ENCODE measurements at places on chromosomes 1 and 21. TPM values are rescaled to one million over a fixed set of nuclear protein-coding genes. Genes with fewer than 3 reads are reported as not detected.

Gene SPRR2B
- not detected for total RNA-seq

Gene SLC5A9
- not detected for total RNA-seq

Gene MROH7
- under 0.01 TPM for total RNA-seq

Gene GSTM5
- not detected for total RNA-seq

Gene PTPN22
- 0.26 TPM for total RNA-seq

Gene CHODL
- under 0.01 TPM for total RNA-seq

Gene LMNA
- total RNA-seq: 638 TPM

Gene CD1B
- not detected for total RNA-seq

Gene CYP4B1
- not detected for total RNA-seq

Gene NUDT17
- 1.2 TPM for total RNA-seq

Gene IL20
- not detected for total RNA-seq

Gene SLC9C2
- total RNA-seq: not detected

- DNase-seq: no peak
Measured at GRCh38 chr1:3415260-3416090, 39.0 kb upstream of the ARHGEF16 start.

GRCh38 chr1:110639724-110640386 lies 33.7 kb upstream of the KCNA2 start:
- DNase-seq: peak; percentile 21

DNA sequence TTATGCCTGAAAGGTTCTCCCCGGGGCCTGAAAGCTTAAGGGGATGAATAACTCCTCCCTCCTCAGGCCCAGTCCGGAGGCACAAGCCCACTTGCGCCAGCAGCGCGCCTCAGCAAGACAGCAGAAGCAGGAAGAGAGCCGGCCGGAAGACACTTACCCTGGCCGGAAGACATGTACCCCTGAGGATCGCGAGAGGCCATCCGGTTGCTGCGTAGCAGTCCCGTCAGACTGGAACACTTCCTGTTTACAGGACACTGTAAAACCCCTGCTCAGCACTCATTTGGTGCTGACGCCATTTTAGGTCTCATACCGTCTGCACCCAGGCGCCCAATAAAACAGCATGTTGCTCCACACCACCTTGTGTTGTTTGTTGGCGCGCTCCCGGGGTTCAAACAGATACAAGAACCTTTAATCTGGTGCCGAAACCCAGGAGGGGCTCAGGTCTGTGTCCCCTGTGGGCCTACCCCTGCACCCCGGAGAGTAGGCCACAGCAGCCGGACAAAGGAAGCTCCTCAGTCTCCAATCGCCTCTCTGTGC lies 30.3 kb downstream of the VN1R5 start:
- DNase-seq: no peak

DNA sequence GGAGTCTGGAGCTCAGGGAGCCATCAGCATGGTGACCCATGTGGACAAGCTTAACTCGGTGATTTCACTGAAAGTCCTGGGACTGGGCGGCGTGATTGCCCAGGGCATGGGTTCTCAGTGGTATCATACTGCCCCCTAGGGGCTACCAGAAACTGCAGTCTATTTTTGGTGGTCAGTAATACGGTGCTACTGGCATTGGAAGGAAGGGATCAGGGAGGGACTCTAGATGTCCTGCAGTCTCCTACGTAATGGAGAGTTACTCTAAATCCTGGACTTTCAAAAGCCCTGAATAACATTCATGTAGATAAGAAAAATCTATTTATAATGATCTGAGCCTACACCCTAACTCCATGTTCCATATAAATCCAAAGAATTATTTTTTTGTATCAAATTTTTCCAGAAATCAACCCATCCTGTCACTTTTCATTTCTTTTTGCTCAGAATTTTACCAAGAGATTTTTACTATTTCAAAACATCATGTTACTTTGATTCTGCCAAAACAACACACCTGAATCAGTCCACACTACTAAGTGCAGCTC lies 37.3 kb downstream of the PABPC4 start:
- DNase-seq: peak; percentile 53

DNA sequence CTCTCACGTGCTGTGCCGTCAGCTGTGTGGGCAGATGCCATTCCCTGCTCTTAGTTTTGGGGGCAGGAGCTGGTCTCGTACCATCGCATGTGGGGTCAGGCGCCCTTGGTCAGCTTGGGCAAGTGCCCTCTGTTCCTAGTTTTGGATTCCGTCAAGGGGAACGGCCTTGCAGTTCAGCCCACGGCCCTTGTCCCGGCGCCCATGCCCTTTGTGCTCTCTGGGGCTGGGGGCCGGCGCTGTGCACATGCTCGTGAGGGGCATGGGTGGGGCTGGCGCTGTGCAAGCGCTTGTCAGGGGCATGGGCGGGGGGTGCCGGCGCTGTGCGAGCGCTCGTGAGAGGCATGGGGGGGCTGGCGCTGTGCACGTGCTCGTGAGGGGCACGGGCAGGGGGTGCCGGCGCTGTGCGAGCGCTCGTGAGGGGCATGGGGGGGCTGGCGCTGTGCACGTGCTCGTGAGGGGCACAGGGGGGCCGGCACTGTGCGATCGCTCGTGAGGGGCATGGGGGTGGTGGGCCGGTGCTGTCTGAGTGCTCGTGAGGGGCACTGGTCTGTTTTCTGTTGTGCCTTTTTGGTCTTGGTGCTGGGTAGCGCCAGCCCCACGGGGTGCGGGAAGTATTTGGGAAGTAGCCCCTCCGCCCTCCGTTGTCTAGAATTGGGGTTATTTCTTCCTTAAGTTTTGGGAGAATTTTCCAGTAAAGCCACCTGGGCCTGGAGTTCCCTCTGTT lies 29.5 kb upstream of the DIP2A start:
- DNase-seq: no peak

- no peak for DNase-seq
Measured at GRCh38 chr1:77620273-77620672, 62.2 kb downstream of the ZZZ3 start.

- no peak for DNase-seq
Measured at GRCh38 chr1:6914706-6915105, 129.5 kb downstream of the CAMTA1 start.

DNA sequence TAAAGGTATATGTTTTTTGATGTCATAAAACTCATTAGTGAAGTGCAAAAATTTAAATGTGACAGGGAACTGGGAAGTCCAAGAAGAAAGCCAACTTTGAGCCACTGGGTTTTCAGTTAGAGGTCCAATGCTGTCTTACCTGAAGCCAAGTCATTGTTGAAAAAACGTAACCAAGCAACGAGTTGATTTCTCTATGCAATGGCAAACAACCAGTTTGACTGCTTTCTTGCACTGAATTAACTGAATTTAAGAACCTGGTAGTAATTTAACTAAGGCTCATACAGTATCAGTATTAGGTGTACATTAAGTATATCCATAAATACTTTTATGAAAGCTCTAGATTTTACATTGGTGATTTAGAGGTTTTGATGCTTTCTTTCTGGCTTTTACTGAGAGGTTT lies 20.2 kb upstream of the S1PR1 start:
- DNase-seq: peak; percentile 78

DNA sequence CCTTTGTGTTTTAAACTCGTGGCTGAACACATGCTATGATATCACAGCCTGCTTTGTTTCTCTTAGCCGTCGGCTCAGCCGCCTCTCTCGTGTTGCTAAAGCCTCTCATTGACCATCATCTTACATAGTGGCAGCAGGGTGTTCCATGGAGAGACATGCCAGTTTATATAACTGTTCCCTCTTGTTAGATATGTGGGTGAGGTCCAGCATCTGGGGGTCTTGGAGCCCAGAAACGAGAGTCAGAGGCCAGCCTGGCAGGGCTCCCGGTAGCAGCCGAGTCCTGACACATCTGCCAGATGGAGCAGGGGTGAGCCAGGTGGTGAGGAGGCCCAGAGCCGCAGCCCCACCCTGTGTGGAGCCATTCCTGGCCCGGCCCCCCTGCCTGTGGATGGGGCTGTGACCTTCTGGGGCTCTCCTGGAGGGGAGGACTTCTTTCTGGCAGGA lies 11.9 kb downstream of the PODN start:
- no peak for DNase-seq

DNA sequence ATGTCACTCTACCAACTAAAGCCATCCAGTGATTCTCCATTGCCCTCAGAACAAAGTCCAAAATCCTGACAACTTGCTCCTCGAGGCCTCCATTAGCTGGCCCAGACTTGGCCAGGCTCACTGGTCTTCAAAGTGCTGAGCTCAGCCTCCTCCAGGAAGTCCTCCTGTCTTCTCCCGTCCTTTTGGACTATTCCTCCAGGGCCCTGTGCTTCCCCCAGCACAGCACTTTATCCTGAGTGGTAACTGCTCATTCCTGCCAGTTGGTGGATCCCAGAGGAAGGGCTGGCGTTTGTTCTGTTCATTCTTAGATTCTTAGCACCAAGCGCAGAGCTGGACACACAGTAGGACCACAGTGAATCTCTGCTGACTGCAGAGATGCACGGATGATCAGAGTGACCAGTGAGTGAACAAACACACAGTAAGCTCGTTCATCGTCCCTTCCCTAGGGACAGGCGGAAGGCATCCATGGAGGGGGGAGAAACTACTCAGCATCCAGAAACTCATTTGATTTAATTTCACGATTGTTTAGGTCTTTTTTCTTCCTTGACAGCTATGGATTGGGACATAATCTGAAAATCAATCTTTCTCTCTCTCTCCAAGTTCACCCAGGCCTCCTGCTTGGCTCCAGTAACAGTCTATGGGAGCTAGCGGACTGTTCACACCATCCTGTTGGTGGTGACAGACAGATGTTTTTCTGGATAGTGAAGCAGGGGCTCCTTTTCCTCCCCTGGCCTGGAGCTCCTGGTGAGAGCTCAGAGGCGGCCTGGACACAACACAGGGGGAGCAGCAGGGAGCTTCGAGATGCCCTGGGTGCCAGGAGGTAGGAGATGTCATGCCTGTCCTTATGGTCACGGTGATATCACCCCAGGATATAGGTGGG lies 180.2 kb downstream of the PTPRU start:
- DNase-seq: no peak

- no peak for DNase-seq
Measured at GRCh38 chr1:2962946-2963345, 58.3 kb upstream of the ACTRT2 start.

- no peak for DNase-seq
Measured at GRCh38 chr21:21007606-21008005, 9.4 kb downstream of the NCAM2 start.

- DNase-seq: peak; percentile 94
Measured at GRCh38 chr1:1344655-1345361, 4.4 kb downstream of the DVL1 start.

DNA sequence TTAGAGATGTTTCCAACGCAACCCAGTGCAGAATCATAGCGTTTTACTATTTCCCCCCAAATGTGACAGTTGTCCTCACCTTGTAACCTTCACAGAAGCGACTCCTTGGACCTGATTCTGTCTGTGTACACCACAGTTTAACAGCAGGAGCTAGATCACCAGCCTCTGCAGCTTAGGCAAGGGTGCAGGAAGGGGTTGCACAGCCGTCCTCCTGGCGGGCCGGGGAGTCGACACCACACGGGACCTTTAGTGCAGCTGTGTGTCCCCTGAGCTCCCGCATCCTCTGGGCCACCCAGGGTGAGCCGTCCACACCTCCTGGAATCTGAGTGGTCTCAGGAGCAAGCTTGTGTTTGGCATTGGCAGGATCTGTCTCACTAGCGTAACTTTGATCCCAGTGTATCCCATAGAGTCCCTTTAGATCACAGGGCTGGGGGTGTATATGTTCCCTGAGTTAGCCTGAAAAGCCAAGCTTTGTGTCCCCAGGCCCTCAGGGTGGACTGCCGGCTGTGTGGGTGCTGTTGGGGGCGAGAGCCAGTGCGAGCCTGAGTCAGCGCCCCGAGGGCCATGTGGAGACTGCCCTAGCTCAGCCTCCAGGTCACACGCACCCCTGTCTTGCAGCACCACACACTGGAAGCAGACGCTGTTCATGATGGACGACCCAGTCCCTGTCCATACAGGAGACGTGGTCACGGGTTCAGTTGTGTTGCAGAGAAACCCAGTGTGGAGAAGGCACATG lies 27.5 kb downstream of the PRMT2 start:
- peak; percentile 22 for DNase-seq

DNA sequence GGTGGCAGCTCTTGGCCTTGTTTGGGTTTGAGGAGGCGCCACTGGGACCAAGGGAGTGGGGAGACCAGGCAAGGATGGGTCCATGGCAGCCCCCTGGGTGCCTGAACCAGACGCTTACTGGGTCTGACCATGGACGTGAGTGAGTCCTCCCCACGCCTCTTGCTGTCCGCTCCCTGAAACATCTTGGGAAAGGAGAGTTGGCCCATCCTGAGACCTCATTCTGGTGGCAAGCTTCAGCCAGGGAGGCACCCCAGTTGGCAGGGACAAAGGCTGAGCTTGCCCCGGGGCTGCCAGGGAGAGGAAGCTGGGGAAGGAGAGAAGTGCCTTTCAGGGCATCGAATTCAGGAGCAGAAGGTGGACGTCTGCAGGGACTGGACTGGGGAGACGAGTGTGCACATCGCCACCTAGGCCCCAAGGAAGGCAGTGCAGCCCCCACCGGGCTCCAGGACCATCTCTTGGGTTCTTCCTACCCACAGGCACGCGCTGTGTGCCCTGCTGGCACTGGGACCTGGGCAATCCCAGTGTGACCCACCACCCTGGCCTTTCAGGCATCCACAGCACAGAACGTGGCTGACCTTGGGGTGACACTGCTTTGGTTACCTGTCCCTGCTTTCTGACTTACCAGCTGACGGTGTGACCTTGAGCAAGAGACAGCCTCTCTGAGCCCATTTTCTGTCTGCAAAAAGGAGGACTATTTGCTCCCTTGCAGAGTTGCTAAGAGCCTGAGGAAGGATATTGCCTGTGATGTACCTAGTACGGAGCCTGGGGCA lies 132.9 kb upstream of the WNT4 start:
- DNase-seq: peak; percentile 58

DNA sequence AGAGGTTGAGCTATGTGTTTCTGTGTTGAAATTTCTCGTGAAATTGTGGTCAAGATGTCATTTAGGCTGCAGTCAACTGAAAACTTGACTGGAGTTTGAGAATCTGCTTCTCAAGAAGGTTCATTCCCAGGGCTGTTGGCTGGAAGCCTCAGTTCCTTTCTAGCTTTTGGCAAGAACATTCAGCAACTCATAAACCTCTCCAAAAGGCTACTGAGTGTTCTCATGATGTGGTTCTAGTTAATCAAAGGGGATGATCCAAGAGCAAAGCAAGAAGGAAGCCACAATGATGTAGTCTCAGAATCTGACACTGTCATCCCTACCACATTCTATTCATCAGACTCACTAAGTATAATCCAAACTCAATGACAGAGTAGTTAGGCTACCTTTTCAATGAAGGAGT lies 66.6 kb downstream of the SPATA6 start:
- DNase-seq: no peak

- peak; percentile 97 for DNase-seq
Measured at GRCh38 chr1:209825591-209826434, 2.0 kb upstream of the UTP25 start.

GRCh38 chr1:97827887-97828286 lies 92.9 kb downstream of the DPYD start:
- DNase-seq: no peak

GRCh38 chr1:212640223-212640878 lies 31.8 kb downstream of the ATF3 start:
- DNase-seq: no peak

- DNase-seq: no peak
Measured at GRCh38 chr1:201595381-201595780, 56.5 kb downstream of the NAV1 start.

DNA sequence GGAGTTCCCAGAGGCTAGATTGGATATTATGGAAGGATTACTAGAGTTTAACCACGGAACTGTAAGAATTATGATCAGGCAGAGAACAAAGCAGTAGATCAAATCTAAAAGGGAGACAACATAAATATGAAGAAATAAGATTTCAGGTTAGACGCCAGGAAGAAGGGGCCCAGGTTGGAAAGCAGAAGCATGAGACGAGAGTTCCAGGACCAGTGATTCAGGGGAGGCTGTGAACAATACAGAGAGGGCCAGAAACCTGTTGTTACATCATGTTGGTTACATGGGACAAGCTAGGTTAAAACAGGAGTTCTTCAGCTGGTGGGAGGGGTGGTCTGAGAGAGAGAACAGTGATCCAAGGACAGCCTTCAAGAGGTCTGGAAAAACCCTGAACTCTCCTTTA lies 128.4 kb upstream of the MROH9 start:
- no peak for DNase-seq
